ENCODE measurements at places on chromosomes 12 and 14.

- no peak for DNase-seq
Measured at GRCh38 chr14:103366741-103367140, 18.5 kb upstream of the MARK3 start.

DNA sequence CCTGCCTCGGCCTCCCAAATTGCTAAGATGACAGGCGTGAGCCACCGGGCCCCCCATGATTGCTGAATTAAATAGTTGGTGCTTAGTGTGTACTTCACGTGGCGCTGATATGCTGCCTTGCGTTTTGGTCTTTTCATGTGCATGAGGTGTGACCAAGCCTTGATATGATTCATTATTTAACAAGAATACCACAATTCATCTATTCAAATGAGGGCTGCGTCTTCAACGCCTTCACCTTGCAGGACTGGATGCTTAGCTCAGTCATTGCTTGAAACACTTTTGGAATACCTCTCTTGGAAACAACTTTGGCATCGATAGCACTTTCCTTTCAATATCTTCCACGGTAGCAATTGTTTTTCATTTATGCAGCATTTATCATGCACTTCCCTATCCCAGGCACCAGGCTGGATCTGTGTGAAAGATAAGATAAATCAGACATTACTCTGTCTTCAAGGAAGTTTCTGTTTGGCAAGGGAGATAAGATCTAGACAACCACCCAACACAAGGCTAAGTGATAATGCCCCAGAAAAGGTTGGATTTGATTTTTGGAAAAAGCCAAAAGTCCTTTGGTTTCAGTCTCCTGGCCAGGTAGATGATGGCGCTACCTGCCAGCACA is 1.3 kb upstream of the TEAD4 start:
- DNase-seq, result no peak

- DNase-seq, result no peak
Measured at GRCh38 chr12:56840922-56841321, 77.8 kb downstream of the HSD17B6 start.

- no peak for DNase-seq
Measured at GRCh38 chr14:96261772-96262655, 6.0 kb downstream of the BDKRB1 start.

DNA sequence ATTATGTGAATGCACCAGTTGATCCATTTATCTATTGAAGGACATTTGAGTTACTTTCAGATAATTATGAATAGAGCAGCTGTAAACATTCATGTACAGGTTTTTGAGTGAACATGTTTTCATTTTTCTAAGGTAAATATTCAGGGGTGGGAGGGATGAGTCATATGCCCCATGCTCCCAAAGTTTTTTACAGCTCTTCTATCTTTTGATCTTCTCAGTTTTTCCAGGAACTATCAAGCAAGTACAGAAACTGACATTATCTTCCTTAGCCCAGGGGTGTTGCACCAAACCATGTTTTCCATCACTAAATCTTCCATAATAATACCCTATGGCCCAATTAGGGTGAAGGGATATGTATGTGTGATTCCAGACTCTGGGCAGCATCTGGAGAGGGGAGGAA is 384.5 kb downstream of the EMP1 start:
- DNase-seq, result no peak

GRCh38 chr12:80053051-80053790 is 46.1 kb upstream of the OTOGL start:
- peak; percentile 26 for DNase-seq

DNA sequence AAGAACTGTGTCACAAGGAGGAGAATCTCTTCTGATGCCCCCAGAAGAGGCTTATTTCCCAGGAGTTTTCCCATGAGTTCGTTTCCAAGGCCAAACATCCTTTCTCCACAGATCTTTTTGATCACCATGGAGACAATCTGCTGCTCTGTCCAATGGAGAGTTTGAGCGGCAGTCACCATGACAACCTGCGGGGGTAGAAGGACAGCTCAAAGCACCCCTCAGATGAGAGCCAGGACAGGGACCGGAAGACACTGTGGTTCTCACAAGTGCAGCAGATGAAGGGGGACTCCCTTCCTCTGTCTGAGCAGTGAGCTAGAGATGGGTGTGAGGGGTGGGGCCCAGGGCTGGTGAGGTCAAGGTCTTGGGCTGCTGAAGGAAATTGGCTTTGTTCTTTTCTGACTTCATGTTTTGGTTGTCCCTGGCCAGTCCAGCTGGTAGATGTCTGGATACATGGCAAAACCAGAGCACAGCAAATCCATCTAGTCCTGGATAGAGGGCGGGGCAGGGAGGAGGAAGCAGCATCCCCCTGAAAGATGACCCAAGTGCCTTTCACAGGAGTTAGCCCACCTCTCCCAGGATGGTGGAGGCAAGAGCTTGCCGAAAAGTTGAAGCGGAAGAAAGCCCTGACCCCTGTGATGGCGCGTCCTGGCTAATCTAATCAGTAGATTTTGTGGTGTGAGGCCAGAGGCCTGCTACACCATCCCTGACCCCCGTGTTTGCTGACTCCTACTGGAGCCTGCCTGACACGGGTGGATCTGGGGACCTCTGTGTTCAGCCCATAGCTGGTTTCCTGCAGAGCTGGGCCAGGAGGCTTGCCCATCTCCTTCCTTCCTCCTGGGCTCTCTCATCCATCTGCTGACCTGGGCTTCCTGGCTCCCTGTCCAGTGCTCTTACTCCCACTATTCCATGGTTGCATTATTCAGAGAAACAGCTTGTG is 24.4 kb downstream of the DHRS2 start:
- DNase-seq, result no peak

GRCh38 chr14:72708708-72709475 is 185.0 kb downstream of the DPF3 start:
- peak; percentile 95 for DNase-seq

GRCh38 chr14:58738876-58739275 is 101.1 kb downstream of the DACT1 start:
- DNase-seq, result no peak

DNA sequence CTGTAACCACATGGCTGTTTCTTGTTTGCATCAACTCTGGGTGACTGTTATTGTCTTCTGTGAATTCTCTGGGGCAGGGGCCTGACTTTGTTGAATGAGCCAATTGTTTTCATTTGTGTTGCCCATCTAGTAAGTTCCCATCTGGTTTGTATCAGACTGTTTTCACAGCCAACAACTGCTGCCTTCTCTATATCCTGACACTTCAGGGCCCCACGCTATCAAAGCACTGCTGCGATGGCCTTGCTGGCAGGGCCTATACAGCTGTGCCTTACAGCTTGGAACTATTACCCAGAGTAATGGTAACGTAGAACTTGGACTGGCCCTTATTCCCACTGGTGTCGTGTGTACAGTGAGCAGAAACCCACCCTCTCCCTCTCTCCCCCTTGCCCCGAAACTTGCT is 104.3 kb upstream of the DACT1 start:
- peak; percentile 98 for DNase-seq

- DNase-seq, result no peak
Measured at GRCh38 chr14:55780156-55780946, 200.3 kb downstream of the KTN1 start.

- DNase-seq, result no peak
Measured at GRCh38 chr14:59305231-59305630, 116.8 kb downstream of the DAAM1 start.

DNA sequence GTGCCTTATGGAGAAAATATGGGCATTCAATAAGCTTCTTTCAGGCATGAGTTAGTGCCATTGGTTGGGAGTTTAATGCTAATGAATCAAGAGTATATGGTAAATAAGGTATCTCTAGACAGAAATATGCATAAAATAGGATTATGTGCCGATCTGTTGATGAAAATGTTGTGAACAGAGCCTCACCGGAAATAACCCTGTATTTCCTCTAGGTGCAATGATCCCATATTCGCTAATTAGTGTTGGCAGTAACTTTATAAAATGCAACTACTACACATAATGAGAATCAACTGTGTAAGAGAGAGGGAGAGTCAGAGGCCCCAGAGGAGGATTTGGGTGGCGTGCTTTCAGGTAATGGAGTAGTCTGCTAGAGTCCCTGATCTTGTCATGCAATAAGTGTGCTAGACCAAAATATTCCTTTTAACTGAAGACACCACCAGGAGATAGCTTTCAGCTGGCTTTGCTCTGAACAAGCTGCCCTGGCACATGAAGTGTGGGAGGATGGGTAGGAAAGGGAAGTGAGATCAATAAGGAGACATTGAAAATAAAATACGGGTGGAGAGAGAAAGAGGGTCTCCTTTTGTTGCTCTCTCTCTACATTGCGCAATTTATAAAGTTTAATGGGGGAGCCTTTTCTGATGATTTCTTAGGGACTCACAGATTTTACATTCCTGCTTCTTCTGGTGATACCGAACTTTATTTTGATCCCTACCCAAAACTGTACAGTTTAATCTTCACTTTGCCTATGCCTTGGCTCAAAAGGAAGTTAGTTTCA is 68.6 kb upstream of the PLXNC1 start:
- no peak for DNase-seq

- no peak for DNase-seq
Measured at GRCh38 chr14:92447416-92448197, 66.0 kb upstream of the RIN3 start.

DNA sequence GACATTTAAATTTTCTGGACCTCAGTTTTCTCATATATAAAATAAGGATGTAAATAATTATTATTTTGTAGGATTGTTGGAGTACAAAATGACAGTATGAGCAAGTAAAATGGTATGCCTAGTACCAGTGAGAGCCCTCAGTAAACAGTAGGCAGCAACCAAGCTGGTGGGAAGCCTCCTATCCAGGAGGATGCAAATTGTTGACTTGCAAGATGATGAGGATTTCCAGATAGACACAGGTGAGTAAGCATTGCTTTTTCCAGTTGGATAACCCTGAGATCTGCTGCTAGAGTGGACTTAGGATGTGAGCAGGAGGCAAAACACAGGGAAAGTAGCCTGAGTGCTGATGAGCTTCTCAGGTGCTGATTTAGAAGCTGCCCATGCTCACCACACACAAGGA is 28.2 kb upstream of the AMIGO2 start:
- no peak for DNase-seq

DNA sequence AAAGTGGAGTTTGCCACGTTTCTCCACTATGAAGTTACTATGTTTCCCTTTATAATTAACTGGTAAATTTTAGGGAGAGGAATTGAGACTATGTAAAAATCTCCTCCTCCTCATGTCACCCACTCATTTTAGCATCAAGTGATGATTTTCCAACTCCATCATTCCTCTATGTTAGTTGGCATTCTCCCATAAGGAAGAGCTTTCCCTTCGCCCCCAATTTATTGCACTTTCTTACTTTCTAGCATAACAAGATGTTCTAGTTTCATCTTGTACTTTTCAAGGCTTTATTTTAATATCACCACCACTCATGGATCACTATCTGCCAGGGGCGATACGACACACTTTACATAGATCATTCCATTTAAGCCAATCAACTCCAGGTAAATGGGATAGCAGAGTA is 97.1 kb downstream of the RPS6KA5 start:
- DNase-seq, result no peak

GRCh38 chr12:116323406-116324386 is 46.2 kb upstream of the MED13L start:
- DNase-seq, result no peak

- DNase-seq, result no peak
Measured at GRCh38 chr12:99002156-99002555, 357.1 kb downstream of the APAF1 start.

- DNase-seq, result no peak
Measured at GRCh38 chr14:42729681-42730080, 1123.0 kb downstream of the LRFN5 start.

- DNase-seq, result peak; percentile 59
Measured at GRCh38 chr14:24911324-24912109, 138.4 kb downstream of the STXBP6 start.

DNA sequence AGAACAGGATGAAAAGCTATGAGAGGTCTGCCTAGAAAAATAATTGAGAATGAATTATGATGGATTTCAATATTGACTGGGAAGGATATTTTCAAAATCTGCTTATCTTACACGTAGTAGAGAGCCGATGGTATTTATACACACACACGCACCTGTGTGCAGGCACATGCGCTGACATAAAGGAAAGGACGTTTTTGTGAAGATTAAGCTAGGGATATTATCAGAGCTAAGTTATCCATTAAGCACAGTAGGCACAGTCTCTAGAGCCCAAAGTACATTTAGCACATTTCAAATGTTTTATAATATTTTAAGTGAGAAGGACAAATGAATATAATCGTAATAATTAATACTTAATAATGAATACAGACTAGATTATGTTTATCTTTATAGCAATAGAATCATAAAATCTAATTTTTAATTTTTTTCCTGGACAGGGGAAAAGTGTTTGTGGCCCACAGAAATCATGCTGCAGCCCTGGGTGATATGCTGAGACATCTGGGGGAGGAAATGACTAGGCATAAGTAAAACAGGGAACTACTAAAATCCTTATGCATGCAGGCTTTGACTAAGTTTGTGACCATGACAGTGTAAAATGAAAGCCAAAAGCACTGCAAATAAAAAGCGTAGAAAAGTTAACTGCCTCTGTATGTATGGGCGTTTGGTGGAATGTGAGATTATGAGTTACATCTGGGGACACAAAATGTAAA is 146.1 kb downstream of the KITLG start:
- DNase-seq, result no peak

DNA sequence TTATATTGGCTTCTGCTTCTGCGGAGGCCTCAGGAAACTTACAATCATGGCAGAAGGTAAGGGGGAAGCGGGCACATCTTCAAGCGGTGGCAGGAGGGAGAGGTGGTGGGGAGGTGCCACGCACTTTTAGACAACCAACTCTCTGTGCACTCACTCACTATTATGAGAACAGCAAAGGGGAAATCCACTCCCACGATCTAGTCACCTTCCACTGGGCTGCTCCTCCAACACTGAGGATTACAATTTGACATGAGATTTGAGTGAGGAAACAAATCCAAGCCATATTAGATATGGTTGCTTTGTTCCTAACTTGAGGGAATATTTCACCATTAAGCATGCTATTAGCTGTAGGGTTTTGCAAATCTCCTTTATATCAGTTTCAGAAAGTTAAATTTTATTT is 80.3 kb downstream of the UNC79 start:
- DNase-seq, result no peak

- DNase-seq, result no peak
Measured at GRCh38 chr14:90191585-90191984, 64.8 kb upstream of the PSMC1 start.

DNA sequence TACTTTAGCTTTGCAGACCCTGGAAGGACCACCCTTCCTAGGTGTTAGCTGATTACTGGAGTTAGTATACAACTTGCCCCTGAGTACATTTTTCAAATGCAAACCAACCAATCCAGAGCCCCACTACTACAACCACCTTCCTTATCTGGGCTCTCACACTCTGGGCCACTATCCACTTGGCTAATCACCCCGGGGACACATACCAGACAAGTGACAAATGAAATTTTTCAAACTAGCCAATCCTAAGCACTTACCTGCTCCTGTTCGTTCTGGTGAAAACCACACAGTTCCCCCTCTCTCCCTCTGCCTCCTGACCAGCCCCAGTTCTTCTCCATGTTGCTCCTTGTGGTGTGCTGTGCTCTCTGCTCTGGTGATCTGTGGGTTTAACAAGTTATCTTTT is 140.4 kb downstream of the CNTN1 start:
- no peak for DNase-seq

GRCh38 chr14:32481707-32482106 is 152.6 kb downstream of the AKAP6 start:
- peak; percentile 4 for DNase-seq

DNA sequence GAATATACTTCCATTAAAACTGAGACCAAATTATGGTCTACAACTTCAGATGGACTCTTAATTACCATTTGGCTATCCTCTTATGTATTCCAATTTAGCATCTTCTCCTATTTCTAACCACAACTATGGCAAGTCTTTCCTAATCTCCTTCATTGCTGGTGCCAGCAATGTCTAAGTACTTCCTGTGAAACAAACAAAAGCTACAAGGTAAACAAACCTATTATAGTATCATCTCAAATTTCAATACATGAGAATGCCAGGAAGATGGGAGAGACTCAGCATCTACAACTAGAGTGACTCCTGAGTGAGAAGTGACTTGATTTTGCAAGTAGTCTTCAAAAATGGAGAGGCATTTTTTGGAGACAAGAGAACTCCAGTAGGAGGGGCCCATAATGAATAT is 202.9 kb upstream of the ATXN7L3B start:
- DNase-seq, result no peak
